ENCODE measurements at places on chromosomes 1 and 21.

- no peak overlapping the region for H3K4me3 ChIP-seq
- no peaks in the 10 kb centered on the region for H3K27me3 ChIP-seq
- no peak overlapping the region for H3K27ac ChIP-seq
- no peaks in the 10 kb centered on the region for H3K36me3 ChIP-seq
Measured at GRCh38 chr1:201348211-201348566, 29.3 kb downstream of the TNNT2 start.

- no peak for DNase-seq
- H3K27ac ChIP-seq, result no peak overlapping the region
- H3K27me3 ChIP-seq, result peaks cover 94% of the 10 kb centered on the region
- no peaks in the 10 kb centered on the region for H3K36me3 ChIP-seq
- no peak overlapping the region for H3K4me3 ChIP-seq
- H3K4me1 ChIP-seq, result no peaks in the 10 kb centered on the region
Measured at GRCh38 chr1:22342734-22343191, 108.9 kb upstream of the ZBTB40 start.

DNA sequence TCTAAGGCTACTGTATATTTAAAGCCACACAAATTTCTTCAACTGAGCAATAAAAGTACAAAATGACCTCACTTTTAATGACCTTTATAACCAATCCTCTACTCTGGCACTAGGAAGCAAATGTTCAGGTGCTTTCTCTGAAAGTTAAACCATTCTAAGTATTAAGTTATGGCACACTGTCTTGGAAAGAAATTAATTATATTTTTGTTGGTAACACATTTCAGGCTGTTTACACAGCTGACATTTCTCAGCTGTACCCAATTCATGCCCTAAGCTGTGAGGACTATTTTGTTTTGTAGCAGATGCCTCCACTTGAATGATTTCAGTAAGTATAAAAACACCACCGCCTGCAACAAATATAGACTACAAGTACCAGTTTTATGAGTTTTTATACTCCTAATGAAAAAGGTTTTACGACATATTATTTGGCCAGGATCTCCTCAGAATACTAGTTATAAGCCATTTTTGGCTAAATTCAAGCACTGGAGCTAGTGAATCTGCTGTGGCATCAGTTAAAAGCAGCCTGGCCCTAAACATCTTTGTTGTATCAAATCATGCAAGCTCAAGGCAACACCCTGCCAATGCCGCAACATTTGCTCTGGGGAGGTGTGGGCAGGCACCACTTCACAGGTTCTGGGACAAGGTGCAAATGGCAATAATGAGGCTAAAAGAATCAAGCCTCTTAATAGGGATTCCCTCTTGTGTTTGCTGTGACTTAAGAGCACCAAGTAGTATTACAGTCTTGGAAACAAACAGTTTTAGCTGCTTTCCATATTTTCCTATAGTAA lies 228.4 kb upstream of the DMRTA2 start:
- H3K36me3 ChIP-seq, result no peaks in the 10 kb centered on the region
- no peak for DNase-seq
- no peaks in the 10 kb centered on the region for H3K27me3 ChIP-seq
- H3K4me3 ChIP-seq, result no peak overlapping the region
- H3K4me1 ChIP-seq, result peaks cover 6% of the 10 kb centered on the region
- no peak overlapping the region for H3K27ac ChIP-seq

GRCh38 chr1:181319907-181320306 lies 163.4 kb upstream of the CACNA1E start:
- H3K4me3 ChIP-seq, result no peak overlapping the region
- H3K27me3 ChIP-seq, result peaks cover 65% of the 10 kb centered on the region
- H3K36me3 ChIP-seq, result no peaks in the 10 kb centered on the region
- no peak overlapping the region for H3K27ac ChIP-seq
- no peaks in the 10 kb centered on the region for H3K4me1 ChIP-seq
- no peak for DNase-seq

- H3K27ac ChIP-seq, result no peak overlapping the region
- peaks cover 14% of the 10 kb centered on the region for H3K36me3 ChIP-seq
- no peak overlapping the region for H3K4me3 ChIP-seq
- H3K4me1 ChIP-seq, result no peaks in the 10 kb centered on the region
- H3K27me3 ChIP-seq, result no peaks in the 10 kb centered on the region
- no peak for DNase-seq
Measured at GRCh38 chr1:61362351-61362750, 280.0 kb downstream of the NFIA start.

DNA sequence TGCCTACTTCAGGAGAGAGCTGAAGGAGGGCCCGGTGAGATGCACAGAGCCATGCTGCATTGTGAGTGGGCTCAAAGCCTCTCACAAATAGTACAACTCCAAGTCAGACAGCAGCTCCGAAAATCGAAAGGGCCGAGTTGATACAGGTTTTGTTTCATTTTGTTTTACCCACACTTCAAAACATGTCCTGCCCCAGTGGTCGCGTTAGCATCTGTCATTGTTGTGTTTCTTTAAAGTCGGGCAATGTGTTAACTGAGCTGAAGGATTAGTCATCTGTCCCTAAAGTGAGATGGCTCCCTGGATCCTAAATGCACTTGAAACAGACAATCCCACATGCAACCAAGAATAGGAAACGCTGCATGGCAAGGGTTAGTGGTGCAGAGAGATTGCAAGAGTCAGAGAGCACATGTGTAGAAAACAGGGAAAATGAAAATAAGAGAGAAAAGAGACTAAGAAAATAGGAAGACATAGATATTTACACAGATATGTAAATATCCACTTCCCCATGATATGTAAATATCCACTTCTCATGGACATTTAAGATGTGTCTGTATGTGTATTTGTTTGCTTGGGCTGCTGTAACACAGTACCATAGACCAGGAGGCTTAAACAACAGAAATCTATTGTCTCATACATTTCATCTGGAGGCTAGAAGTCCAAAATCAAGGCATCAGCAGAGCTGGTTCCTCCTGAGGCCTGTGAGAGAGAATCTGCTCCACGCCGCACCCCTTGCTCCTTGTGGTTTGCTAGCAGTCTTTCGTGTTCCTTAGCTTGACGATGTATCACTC lies 131.4 kb upstream of the RAB4A start:
- no peaks in the 10 kb centered on the region for H3K27me3 ChIP-seq
- H3K4me3 ChIP-seq, result no peak overlapping the region
- H3K36me3 ChIP-seq, result no peaks in the 10 kb centered on the region
- H3K27ac ChIP-seq, result no peak overlapping the region
- no peak for DNase-seq

DNA sequence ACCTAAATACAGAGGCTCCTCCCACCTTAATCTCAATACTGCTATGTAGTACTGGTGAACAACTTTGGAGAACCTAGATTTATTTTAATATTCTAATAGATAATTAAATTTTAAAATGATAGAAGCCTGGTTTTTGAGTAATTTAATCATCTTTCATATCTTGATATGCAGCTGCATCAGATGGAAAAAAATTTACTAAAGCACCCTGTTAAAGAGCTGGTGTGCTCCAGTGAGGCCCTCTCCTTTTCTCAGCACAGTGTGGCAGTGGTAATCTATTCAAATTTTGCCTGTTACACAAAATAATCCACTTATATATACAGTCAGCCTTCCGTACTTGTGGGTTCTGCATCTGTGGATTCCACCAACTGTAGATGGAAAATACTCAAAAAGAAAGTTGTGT lies 82.8 kb downstream of the LRRC8C start:
- H3K4me3 ChIP-seq, result no peak overlapping the region
- no peak overlapping the region for H3K27ac ChIP-seq
- H3K27me3 ChIP-seq, result no peaks in the 10 kb centered on the region
- H3K4me1 ChIP-seq, result peaks cover 18% of the 10 kb centered on the region

- no peak overlapping the region for H3K4me3 ChIP-seq
- no peak overlapping the region for H3K27ac ChIP-seq
- peak; percentile 13 for DNase-seq
Measured at GRCh38 chr1:98315309-98315708, 346.2 kb upstream of the SNX7 start.

Measured in left lung (tissue), 14 donors.